ENCODE measurements at places on chromosomes 2 and 18.

- DNase-seq, result no peak
Observed at GRCh38 chr18:49645841-49646351, 84.0 kb downstream of the LIPG start.

DNA sequence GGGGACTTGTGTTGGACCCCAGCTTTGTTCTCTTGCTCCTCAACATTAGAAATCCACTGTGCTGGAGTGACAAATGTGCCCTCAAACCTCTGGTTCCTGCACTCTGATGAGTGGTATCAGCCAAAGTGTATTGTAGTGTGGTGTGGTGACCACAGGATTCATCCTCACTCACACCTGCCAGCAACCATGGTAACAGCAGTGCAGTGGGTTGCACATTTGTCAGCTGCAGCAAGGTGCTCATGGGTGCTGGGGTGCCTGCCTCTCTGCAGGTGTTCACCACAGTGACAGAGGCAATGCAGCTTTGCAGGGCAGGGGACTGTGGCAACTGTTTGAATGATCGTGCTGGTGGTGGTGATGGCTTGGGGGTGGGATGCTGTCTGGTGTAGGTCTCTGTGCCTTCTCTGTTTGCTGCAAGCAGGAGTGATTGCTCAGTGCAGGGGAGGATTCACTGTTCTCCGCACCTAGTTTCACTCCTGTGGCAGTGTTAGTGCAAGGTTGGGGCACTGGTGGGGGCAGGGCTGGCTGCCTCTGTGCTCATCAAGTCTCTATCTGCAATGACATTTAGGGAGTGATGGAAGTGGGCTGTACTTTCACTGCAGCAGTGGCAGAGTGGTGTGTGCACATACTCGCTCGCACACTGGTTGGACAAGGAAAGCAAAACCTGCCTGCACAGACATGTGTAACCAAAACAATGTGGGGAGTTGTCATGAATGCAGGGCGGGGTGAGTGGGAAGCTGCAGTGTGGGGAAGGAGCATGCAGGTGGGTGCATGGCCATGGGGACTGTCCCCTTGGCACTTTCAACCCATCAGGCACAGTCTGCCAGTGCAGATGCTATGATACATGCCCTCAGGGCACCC, 301.1 kb downstream of the PIK3C3 start:
- DNase-seq, result no peak

DNA sequence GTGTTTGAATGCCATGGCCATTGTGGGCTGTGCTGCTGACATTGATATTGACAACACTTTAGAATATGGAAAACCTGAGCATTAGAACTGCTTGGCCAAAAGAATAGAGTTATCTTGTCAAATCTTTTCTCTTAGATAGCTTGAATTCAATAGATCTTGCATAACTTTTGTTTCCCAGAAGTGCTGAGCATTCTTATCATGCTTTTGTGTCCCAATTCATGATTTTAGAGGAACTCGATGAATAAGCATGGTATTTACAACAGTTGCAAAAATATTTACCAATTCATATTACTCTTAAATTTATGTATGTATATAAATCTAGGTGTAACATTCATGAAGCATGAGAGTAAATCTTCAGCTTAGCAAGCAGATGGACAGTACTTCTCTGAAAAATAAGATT, 508.0 kb downstream of the BCL11A start:
- no peak for DNase-seq

GRCh38 chr18:32122039-32122438, 30.4 kb downstream of the RNF138 start:
- DNase-seq, result no peak

- no peak for DNase-seq
Observed at GRCh38 chr2:170485254-170486026, 229.7 kb upstream of the SP5 start.

- DNase-seq, result no peak
Observed at GRCh38 chr18:10470429-10470828, 16.0 kb downstream of the APCDD1 start.

- DNase-seq, result no peak
Observed at GRCh38 chr2:223976635-223977226, 19.5 kb downstream of the MRPL44 start.

- no peak for DNase-seq
Observed at GRCh38 chr18:50401888-50402287, 27.0 kb downstream of the SKA1 start.
